ENCODE measurements at places on chromosomes 2 and 18.

DNA sequence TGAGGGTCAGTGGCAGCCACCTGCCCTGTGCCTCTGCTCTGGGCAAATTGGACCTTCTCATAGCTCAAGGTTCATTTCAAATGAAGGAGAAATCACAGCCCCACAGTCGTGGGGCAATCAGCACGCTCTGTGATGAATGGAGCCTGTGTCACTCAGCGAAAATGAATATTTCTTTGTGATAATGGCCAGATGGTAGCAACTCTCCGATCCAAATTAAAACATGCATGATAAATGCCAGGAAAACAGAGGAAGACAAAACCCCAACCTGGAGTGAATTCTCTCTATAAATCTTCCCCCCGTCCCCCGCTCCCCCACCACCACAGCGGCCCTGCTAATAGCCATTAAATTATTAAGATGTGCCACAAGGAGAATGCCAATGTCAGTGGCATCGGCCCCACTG lies 258.4 kb downstream of the CELF4 start:
- DNase-seq = no peak

DNA sequence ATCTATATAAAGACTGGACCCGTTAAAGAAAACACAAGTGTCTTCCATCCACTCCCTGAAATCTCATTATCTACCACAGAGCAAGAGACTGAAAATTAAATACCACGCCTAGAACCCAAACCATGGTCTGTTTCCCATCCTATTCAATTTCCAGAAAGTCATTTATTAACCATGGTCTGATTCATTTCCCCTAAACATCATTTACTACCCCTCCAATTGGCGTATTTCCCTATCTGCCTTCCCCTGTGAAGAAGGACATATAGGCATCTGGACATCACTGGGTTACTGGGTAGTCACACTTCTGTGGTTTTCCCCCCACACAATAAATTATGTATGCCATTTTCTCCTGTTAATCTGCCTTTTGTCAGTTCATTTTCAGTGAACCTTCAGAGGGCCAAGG lies 30.8 kb downstream of the CCDC93 start:
- no peak for DNase-seq

DNA sequence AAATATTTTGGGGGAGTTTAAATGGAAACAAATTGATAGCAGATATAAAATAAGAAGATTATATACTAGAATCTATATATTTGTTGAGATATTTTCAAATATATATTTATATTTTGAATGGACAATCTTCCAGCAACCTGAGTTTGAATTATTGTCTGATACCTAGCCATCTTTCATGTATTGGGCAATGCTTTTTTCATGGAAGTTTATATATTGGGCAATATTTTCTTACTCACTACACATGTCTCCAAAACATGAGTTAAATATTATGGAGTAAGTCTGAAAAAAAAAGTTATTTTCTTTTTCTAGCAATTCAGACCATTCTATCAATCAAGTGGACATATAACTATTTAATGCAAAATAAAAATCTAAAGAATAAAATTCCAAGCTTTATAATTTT lies 295.2 kb downstream of the NYAP2 start:
- DNase-seq = no peak

DNA sequence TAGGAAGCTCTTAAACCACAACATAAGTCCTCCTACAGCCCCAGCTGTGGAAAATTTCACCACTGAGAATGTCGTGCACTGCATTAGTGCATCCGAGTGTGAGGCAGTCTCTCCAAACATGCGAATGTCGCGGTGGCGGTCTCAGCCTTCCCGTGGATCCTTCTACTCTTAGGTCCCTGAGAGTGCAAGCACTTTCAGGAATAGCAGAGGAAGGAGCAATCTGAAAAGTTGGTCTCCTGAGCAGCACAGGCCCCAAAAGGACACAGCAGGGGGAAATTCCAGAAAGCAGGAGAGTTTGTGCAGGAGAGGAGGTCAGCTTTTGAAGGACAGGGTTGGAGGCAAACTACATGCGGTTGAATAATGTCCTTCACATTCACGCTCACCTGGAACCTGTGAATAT lies 440.5 kb upstream of the SMIM21 start:
- no peak for DNase-seq

- DNase-seq = no peak
These were observed 74.1 kb upstream of the DSEL start for GRCh38 chr18:67590571-67591141.

GRCh38 chr2:129296806-129297205 lies 682.7 kb upstream of the RAB6C start:
- peak; percentile 18 for DNase-seq

DNA sequence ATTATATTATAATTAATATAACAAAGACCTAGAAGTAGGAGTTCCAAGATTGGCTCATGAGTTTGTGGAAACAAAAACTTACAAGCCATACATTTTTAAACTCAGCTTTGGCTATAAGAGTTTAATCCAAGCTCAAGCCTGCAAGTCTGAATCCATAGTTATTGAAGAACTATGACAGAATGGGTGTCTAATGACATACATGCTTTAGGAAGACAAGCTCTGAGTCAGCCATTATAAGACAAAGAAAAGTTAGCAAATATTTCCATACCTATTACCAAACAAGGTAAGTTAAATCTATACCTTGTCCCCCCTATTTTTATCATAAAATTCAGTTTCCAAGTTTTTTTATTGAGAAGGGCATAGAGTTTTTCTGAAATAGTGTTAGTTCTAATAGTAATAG lies 95.6 kb downstream of the POLR1A start:
- DNase-seq = no peak

- DNase-seq = no peak
These were observed 149.7 kb upstream of the HS6ST1 start for GRCh38 chr2:128468186-128468920.

DNA sequence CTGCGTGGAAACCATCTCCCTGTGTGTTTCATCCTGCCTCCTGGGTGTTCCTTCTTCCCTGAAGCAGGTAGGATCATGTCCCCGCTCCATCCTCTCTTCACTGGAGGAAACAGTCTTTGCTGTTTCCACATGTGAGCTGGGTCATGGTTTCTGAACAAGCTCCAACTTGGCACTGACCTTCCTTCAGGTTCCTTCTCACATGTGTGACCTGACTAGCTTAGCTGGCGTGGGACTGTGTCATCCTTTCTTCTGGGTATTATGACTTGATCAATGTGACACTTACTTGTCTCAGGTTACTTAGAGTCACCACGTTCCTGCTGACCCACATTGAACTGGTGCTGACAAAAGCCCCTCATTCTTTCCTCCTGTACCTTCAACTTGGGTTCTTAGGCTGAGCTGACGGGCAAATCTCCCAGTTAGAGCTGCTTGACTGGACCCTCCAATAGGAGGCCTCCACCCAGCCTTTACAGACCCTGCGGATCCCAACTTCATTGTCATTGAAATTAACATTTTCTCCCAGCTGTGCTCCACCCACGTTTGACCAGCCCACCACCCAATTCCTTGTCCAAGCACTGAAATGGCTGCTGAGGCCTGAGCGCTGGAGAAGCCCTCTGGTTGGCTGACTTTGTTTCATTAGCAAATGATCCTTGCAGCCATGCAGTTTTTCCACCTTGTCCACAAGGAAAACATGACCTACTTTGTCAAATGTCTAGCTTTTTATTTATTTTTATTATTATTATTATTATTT lies 128.1 kb downstream of the DDX1 start:
- no peak for DNase-seq

DNA sequence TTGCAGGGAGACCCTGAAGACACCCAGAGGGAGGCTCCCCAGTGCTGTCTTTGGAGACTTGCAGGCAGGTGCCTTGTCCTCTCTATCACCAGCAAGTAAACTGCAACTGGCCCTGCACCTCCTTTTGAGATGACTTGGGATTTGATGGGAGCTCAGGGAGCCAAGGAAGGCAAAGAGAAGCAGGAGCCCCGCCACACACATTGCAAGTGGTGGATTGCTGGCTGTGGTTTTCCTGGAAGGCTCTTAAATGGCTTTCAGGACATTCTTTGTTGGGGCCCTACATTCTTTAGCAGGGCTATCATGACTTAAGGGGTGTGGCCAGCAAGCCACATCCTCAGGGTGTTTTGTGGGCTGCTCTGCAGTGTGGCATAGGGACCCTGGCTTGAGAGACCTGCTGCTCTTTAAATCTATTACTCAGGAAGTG lies 39.9 kb upstream of the CDC42EP3 start:
- no peak for DNase-seq

- DNase-seq = no peak
These were observed 21.1 kb upstream of the IHH start for GRCh38 chr2:219081701-219082331.

DNA sequence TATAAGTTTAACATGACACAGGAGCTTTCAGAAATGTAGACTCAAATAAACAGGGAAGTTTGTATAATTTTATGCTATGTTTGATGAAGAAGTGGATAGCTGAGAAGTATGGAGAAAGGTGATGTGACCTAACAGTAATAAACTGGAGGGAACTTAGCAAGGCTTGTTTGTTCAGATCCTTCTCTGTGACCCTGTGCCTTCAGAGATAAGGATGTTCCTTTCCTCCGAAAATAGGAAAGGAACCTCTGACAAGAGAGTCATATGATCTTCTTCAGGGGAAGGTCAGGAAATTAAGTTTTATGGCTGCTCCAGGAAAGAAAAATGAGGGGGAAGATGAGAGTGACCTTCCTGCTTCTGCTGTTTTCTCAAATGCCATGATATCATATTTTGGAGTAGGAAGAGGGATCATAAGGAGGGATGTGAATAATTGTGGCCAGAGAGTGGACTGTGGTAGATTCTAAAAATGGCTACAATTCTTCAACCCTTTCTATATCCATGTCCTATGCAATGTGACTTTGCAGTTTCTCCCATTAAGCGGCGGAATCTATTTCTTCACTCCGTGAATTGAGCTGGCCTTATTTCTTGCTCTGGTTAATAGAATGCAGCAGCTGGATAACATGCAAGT lies 8.5 kb upstream of the C2orf69 start:
- DNase-seq = no peak
